MG63 (cell line): ENCODE measurements at places on chromosomes 5 and 9.

DNA sequence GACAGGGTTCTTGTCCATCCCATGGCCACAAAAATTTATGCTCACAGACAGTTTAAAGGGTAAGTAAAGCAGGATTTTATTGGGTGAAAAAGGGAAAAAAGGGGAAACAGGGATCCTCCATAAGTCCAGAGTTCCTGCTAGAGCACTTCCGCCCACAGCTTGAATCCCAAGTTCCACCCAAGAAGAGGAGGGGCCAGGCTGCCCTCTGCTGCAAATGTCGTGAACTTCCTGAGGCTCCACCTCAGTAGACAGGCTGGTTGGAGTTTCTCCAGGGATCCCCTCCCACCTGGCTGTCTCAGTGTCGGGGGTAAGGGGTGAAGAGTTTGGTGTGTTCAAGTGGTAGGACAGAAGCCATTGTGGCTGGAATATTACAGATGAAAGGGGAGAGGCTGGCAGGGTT is 275.0 kb upstream of the SGCD start:
- DNase-seq, result peak; percentile 9

GRCh38 chr5:141965071-141965470 is 3.8 kb upstream of the RNF14 start:
- DNase-seq, result no peak

GRCh38 chr9:130354806-130355205 is 89.2 kb downstream of the HMCN2 start:
- no peak for DNase-seq

DNA sequence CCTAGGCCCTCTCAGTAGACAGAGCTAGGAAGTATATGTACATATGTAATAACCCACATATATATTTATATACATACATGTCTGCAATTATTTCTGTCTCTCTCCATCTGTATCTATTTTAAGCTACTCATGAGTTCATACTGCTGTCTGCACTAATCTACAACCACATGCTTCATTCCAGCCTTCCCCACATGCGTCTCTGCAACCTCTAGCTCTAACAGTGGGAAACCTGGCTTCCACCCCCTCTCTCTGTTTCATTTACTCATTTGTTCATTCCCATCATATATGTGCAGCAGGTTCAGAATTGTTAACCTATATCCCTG is 23.3 kb downstream of the DCANP1 start:
- DNase-seq, result no peak

GRCh38 chr5:180803181-180804128 is 849 bp upstream of the MGAT1 start:
- peak; percentile 38 for DNase-seq

- no peak for DNase-seq
Measured at GRCh38 chr5:35902046-35902672, 36.3 kb downstream of the CAPSL start.

DNA sequence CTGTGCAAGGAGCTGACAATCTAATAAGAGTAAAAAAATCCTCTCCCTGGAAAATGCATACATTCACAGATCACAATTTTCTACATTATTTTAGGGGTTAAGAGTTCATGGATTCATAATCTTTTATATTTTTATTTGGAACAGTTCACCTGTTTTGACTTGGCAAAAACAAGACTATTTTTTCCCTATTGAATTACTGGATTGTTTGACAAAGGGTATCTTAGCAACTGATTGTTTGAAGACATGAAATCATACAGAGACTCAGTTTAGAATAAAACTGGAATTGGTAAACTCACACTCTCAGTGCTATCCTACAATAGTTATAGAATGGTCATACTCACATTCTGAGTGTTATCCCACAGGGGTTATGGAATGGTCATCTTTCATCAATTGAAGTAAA is 358.2 kb upstream of the PTGER4 start:
- DNase-seq, result no peak

DNA sequence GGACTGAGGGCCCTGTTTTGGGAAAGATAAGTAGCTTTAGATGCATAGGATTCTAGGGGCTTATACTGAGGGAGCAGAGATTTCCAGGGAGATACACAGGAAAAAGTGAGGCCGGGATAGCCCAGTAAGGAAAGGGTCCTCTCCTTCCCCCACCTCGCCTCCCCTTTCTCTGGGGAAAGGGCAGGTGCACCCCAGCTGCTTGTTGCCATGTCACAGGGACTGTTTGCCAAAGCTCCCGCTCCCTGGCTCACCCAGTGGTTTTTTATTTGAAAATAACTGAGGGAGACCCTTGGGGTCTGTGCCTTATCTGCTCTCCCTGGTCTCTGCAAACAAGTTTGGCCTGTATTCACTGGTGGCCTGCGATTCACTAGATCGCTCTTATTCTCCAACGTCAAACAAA is 51.2 kb downstream of the RGS3 start:
- no peak for DNase-seq

GRCh38 chr5:174229514-174230370 is 184.2 kb downstream of the NSG2 start:
- peak; percentile 93 for DNase-seq

DNA sequence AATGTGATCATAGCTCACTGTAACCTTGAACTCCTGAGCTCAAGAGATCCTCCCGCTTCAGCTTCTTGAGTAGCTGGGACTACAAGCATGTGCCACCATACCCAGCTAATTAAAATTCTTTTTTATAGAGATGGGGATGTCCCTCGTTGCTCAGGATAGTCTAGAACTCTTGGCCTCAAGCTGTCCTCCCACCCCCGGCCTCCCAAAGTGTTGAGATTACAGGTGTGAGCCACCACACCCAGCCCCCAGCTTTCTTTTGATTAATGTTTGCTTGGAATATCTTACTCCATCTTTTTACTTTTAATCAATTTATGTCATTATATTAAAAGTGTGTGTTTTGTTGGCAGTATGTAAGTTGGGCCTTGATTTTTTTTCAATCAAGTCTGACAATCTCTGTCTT is 59.4 kb upstream of the EXOC3 start:
- no peak for DNase-seq

- no peak for DNase-seq
Measured at GRCh38 chr5:149651686-149652085, 70.4 kb downstream of the ARHGEF37 start.

DNA sequence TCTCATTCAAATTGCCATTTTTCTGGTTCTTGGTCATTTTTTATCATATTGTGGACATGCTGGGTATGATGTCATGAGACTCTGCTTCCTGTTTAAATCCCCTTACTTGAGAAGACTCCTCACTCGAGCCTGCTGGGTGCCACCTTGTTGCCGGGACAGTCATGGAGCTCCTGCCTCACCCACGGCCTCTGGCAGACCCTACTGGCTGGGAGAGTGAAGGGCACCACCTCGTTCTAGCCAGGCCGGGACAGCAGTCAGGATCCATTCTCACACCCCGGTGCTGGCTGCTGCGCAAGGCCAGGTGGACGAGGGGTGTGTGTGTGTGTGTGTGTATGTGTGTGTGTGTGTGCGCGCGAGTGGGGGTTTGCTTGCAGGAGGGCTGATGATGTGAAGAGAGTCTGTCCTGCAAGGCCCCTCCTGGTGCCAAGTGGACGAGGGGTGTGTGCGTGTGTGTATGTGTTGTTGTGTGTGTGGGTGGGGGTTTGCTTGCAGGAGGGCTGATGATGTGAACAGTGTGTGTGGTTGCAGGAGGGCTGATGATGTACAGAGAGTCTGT is 4.4 kb downstream of the CEP72 start:
- DNase-seq, result no peak

DNA sequence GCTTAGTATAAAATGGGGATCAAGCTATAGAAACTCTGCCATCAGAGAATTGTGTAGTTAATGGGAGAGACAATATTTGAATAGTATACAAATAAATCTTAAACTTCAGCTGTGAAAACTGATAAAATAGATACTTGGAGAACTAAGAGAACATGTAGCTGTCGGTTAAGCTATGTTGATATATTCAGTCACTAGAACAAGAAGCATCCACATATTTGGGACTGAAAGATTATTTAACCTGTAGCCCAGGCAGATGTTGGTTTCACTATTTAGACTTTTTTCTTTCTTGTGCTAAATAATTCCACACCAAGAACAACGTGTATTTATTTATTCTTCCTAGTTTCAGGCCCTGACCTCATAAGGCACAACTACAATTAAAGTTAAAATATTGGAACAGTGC is 521.0 kb upstream of the CCNG1 start:
- DNase-seq, result no peak

GRCh38 chr9:137520614-137521404 is 29.4 kb downstream of the PNPLA7 start:
- DNase-seq, result no peak

DNA sequence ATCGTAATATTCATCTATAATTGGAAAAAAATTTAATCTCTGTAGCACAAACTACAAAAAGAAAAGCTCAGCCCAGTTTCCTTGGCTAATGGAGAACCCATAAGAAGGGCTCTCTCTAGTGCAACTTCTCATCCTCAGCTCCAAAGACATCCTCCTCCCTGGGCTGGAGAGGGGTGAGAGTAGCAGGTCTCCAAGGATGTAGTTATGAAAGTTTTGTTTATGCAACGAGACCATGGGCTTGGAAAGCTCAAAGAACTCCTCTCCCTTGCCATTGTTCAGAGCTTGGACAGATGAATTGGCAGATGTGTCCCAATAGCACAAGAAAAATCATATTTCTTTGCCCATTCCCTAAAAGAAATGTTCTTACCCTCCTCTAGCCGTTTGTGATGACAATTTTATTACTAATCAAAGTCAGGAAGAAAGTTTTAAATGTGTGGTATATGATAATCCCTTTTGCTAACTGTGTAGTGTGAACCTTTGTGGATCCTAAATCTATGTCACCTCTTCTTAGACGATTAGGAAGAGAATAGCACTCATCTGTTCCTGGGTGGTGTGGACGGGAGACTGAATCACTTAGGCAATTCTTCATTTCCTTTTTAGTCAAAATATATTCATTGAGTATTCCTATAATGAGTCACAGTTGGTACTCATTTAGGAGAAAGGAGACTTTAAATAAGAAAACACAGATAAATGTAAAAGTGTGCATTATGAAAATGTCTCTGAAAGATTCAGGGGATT is 52.2 kb downstream of the GARNL3 start:
- no peak for DNase-seq

DNA sequence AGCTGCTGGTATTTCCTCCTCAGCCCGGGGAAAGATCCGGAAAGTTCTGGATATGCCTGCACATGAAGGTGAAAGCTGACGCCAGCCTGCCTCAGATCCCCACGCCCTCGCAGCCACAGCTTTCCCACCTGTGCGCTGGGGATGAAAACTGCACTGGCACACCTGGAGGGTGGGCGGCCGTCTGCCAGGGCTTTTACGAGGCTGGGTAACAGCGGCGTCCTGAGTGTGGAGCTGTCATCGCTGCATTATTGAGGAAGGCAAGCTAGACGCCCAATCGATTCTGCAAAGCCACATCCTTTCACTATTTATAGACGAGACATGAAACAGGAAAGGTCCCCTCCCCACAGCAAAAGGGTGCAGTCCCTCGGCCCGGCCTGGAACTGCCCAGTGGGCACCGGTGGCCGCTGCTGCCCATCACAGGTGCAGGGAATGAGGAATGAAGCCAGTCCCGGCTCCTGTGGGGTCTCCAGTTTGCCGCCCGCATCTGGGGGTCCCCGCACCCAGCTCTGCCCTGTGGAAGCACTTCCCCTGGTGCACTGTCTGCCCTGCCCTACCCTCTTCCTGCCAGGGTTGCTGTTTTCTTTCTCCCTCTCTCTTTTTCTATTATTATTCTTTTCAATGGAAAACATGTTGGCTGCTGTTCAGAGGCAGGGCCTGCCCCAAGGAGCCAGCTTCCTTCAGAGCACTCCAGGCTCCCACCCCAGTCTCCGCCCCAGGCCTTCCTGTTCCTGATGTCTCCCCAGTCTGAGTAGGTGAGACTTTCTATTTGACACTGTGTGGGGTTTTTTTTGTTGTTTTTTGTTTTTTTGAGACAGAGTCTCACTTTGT is 7.0 kb downstream of the NOTCH1 start:
- no peak for DNase-seq
